ENCODE measurements at places on chromosomes 3 and 15.

- no peak for DNase-seq
Measured at GRCh38 chr3:45409921-45410320, 21.5 kb downstream of the LARS2 start.

DNA sequence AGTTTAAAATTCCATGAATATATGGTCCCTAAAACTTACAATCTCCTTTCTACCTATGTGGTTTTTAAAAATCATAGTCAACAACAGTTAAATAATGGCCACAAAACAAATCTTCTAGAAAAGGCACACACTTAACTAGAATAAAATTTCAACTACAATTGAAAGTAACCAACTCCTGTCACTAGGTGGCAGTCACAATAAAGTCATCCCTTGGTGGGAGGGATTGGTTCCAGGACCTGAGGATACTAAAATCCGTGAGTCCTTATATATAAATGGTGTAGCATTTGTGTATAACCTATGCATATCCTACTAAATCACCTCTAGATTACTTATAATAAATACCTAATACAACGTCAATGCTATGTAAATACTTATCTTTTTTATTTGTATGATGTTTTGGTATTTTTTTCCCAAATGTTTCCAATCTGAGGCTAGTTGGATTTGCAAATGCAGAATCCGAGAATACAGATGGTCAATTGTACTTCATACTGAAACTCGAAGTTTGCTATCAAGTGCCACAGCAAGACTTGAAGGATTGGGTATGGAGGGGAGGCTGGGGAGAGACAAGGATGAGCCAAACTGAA is 172.6 kb downstream of the FMN1 start:
- peak; percentile 43 for DNase-seq

DNA sequence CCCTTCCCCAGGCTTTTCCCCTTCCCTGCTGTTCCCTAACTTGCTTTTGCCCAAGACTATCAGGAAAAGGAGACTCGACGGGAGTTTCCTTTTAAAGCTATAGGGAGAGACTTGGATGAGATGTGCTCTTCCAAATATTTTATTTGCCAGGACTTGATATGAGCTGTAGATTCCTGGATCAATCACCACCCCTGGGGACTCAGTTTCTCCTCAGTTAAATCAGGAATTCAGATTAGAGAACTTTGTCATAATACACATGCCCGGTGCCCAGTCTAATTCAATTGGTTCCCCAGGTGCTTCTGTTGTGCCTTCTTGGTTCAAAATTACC is 46.6 kb downstream of the SMAD6 start:
- DNase-seq, result no peak

DNA sequence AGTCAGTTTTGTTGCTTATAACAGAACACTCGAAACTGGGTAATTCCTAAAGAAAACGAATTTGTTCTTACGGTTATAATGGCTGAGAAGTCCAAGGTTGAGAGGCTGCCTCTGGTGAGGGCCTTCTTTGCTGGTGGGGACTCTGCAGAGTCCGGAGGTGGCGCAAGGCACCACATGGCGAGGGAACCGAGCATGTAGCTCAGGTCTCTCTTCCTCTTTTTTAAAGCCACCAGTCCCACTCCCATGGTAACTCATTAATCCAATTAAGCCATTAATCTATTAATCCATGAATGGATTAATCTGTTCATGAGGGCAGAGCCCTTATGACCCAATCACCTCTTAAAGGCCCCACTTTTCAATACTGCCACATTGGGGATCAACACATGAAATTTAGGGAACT is 50.0 kb downstream of the ROPN1B start:
- no peak for DNase-seq

- DNase-seq, result no peak
Measured at GRCh38 chr15:74505837-74506514, 35.0 kb upstream of the ARID3B start.

DNA sequence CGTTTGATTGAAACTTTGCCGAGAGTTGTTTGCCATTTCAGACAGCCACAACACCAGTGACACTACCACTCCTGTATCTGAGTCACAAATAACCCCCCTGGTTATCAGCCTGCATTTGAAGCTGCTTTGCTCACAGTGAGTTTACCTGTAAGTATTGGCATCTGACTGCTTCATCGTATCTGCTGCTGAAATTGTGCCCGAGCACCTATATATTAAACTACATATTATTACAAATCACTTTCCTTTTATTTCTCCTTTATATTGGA is 39.2 kb upstream of the SPSB4 start:
- DNase-seq, result no peak

- no peak for DNase-seq
Measured at GRCh38 chr3:60631509-60631908, 619.7 kb downstream of the FHIT start.
